Motor neuron (in vitro differentiated cells): ENCODE measurements at places on chromosomes 7 and 10.

- peak; percentile 49 for ATAC-seq
Observed at GRCh38 chr10:43202657-43203447, 64.0 kb downstream of the RASGEF1A start.

DNA sequence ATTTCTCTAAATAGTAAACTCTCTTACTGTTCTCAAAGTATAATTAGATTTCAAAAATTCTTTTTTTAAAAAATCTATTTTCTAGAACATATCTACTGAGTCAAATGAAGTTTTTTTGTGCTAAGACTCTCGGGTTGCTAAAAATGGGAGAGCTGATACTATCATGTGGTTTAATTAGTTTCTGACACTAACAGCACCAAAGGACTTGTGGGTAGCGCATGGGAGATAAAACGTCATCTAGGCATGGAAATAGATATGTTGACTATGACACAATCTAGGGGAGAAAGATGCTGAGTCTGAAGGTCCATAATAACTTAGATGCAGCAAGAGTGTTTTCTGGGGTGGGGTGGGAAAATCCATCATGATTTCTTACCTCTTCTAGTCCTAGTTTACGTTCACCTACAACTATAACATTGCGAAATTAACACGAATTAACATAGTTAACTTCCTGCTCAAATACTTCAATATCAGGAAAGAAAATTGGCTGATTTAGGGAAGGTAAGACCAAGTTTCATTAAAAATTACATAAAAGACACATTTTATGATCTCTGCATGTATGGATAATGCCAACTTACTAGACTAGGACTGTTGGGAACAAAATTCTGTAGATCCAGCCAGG, 14.3 kb upstream of the ARMC3 start:
- ATAC-seq: no peak

DNA sequence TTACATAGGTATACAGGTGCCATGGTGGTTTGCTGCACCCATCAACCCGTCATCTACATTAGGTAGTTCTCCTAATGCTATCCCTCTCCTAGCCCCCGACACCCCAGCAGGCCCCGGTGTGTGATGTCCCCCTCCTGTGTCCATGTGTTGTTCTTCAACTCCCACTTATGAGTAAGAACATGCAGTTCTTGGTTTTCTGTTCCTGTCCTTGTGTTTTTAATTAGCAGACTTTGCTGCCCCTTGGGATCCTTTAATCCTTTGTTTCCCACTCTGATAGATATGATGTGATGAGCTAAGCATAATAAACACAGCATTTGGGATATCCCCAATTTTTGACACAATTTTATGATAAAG, 71.1 kb upstream of the PALS2 start:
- ATAC-seq: no peak

DNA sequence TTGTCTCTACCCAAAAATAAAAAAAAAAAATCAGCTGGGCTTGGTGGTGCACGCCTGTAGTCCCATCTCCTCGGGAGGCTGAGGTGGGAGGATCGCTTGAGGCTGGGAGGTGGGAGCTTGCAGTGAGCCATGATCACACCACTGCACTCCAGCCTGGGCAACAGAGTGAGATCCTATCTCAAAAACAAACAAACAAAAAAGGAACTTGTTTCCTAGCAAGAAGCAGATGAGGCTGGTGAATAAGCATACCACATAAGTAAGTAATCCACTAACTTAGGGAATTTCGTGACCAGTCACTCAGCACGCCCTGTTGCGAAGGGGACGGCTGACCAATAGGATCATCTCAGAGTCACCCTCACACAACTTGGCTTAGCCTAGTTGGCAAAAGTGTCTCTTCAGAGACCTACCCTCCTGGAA, 64.6 kb downstream of the CUX1 start:
- ATAC-seq: no peak

- no peak for ATAC-seq
Observed at GRCh38 chr7:98877692-98878364, 504 bp upstream of the TRRAP start.

DNA sequence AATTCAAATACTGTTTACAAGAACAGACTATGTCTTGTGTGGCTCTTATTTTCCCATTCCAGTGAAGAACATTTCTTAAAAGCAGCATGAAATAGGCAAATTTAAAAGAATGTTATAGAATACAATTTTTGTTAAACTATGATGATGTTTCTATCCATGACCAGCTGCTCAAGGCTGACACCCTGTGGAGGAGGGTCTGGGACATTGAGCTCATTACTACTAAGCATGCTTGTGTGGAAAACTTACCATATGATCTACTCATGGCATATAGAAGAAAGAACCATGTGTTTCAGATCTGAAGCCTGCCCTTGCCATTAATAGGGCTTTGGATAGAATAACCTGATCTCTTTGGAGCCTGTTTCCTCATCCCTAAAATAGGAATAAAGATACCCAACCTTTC, 125.0 kb downstream of the FOXP2 start:
- ATAC-seq: no peak

GRCh38 chr10:13338390-13339110, 9.5 kb downstream of the SEPHS1 start:
- no peak for ATAC-seq

DNA sequence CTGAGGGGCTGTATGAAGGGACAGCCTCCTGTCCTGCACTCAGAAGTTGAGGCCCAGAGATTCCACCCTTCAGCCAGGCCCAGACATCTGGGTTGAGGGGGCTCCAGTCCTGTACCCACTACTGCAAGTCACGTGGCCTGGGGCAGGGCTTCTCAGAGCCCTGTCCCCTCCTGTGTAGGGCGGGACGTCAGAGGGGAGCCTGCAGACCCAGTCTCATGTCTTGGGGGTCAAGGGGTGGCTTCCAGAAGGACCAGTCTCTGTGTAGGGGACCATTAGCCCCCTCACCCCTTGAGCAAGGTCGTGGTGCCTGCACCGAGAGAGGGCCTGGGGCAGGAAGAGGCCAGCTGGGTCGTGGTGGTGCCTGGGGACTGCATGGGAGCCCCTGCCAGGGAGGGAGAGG, 593 bp upstream of the PILRA start:
- ATAC-seq: peak; percentile 5
